Hippocampal formation (tissue), 2 donors: ENCODE measurements at places on chromosomes 2 and 18.

- DNase-seq: no peak
Observed at GRCh38 chr2:12709207-12709522, 7.6 kb upstream of the TRIB2 start.

DNA sequence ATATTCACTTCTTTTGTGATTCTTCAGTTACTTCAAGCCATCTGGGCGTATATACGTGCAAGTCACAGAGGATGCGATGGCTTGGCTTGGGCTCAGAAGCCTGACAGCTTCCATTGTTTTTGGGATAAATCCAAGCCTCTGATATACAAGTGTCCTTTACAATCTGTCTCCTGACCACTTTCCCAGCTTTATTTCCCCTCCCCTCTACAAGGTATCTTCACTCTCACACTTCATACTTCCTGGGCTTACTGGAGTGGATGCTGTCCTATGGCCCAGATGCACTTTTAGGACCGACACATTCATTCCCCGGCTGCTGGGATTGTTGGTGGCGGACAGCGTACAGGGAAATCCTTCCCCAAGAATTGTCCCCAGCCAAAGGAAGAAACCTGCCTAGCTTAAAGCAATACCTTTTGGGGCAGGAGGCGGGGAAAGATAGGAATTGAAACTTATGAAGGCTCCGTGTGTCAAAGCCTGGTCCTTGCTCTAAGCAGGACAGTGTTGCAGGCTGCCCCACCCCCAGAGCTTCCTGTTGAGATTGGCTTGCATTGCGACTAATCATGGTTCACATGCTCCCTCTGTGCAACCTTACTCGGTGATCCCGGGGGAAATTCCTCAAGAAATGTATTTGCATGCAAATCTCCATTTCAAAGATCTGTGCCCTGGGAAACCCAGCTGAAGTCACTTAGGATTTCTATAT, 802.9 kb upstream of the ID2 start:
- DNase-seq: no peak

DNA sequence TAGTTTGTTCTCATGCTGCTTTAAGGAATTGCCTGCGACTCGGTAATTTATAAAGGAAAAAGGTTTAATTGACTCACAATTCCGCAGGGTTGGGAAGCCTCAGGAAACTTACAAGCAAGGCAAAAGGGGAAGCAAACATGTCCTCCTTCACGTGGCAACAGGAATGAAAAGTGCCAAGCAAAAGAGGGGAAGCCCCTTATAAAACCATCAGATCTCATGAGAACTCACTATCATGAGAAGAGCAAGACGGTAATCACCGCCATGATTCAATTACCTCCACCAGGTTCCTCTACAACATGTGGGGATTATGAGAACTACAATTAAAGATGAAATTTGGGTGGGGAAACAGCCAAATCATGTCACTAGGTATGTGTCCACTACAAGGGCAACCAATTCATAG, 53.9 kb downstream of the MAP4K3 start:
- no peak for DNase-seq

GRCh38 chr18:78543201-78543725, 436.4 kb upstream of the SALL3 start:
- DNase-seq: no peak

DNA sequence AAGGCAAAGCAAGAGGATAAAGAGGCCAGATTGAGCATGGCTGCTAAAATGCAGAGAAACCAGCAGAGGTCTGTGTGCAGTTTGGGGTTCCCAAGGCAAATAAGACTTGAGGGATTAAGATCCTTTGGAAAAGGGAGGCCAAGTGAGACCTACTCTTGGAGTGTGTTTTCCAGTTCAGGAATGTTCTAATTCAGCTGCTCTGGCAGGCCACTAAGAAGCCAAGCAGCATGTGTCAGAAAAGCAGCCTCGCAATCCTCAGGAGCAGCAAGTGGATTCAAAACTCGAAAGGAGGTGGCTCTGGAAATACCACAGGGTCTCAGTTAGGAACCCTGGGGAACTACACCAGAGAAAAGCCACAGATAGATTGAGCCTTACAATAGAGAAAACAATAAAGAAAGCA, 569.2 kb downstream of the METTL4 start:
- no peak for DNase-seq

- no peak for DNase-seq
Observed at GRCh38 chr2:88350331-88351248, 101.9 kb downstream of the FOXI3 start.

GRCh38 chr2:227134591-227134990, 29.4 kb downstream of the COL4A4 start:
- no peak for DNase-seq

- no peak for DNase-seq
Observed at GRCh38 chr18:25177631-25178030, 174.3 kb downstream of the ZNF521 start.

DNA sequence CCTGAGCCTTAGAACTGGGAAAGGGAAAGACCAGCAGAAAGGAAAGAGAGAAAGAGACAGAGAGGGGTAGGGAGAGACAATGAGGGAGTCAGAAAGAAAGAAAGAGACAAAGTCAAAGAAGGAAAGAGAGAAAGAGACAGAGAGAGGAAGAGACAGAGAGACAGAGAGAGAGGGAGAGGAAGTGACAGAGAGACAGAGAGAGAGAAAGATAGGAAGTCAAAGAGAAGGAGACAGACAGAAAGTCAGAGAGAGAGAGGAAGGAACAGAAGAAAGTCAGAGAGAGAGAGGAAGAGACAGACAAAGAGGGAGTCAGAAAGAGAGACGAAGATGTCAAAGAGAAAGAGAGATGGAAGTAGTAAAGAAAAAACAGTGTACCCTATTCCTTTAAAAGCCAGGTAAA, 261.8 kb downstream of the WDPCP start:
- DNase-seq: no peak

DNA sequence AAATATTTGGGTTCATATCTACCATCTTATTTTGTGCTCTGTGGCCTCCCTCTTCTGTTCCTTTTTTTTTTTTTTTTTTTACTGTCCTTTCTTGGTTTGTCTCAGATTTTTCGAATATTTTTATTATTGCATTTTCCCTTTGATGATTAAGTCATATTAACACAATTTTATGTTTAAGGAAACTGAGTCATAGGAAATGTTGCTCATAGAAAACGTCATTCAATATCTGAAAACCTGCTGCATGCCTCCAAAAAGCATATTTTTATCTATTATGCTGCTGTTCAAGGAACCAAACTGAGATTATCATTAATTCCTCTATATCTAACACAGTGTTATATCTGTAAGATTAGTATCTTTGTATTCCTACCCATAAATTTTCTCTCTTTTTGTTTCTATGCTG, 614.3 kb upstream of the SLC8A1 start:
- no peak for DNase-seq

DNA sequence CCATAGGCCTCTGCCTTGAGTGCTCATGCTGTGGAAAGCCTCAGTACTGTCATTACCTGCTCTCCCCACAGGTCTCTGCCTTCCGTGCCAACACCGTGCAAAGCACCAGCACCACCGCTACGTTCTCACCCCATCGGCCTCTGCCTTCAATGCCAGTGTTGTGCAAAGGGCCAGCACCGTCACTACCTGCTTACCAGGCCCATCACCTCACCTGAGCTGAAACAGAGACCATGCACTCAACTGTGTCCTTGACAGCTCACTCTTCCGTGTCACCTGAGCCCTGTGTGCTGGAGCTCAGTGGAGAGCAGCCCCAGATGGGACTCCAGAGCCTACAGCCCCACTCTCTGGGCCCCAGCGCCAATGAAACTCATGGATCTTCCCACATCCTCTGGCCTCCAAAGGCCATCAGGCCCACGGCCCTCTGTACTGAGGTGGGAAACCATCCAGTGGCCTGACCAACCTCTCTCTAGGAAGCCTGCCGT, 62.7 kb downstream of the ZNF516 start:
- DNase-seq: no peak

DNA sequence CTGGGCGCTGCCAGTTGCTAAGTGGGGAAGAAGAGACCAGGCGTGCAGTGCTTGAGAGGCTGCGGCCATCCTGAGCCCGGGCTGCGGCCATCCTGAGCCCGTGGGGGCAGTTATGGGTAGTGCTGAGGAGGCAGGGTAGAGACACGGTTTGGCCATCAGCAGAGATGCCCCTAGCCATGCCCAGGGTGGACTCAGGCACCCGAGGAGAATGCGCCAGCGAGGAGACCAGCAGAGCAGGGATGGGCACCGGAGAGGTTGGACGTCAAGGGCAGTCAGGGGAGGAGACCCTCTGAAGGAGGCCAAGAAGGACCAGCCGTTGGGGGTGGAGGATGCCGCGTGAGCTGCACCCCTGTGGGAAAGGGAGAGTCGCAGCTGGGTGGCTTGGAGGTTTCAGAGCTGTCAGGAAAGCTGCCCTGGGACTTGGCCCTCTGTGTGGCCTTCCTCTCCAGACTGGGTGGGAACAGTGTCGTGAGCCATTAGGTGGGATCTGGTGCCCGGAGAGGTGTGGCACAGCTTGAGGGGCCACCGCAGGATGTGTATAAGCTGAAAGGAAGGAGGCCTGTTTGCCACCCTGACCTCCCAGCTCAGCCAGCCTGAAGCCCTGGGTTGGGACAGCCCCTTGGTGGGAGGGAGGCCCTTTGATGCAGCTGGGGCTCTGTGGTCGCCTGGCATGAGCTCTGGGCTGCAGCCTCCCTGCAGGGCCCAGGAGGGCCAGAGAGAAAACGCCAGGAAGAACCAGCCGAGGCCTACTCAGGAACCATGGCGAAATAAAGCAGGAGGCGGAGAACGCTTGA, 56.0 kb downstream of the SH3BP4 start:
- DNase-seq: no peak

GRCh38 chr2:205372141-205372540, 310.2 kb upstream of the NRP2 start:
- no peak for DNase-seq

GRCh38 chr18:52345428-52345827, 5.4 kb downstream of the DCC start:
- no peak for DNase-seq

DNA sequence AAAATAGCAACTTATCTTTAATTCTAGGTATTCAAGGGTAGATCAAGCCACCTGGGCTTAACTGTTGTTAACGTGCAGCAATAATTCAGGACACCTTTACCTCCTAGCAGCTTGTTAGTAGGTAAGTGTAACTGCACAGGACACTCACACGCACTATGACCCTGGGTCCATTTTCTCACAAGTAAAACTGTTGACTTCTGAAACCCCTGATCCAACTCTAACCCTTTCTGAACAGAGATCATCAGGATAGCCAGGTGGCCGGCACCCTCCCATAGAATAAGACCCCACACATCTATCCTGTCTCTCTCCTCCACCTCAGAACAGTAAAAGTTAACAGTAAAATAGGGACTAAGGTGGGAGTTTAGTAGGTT, 610 bp downstream of the SPC25 start:
- no peak for DNase-seq

- DNase-seq: no peak
Observed at GRCh38 chr2:133986881-133987795, 266.7 kb upstream of the MGAT5 start.
